Thoracic aorta (tissue), 2 donors: ENCODE measurements at places on chromosomes 1 and 21.

DNA sequence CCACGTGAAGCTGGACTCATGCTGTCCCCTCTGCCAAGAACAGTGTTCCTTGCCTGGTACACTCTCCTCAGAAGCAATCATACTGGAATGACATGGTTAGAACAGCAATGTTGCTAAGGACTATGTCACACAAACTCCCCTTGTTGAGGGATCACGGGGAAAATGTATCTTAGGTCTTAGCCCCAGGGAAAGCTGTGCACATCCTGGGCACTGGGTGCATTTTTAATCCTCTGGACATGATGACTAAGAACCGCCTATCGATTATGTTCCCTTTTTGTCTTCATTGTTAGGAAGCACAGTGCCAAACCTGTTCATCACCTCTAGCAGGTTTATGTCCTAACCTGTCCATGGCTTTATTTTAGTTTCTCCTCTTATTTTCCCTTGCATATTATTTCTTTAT, 115.1 kb downstream of the HIVEP3 start:
- DNase-seq = no peak

- no peak for DNase-seq
These were observed 2.2 kb upstream of the DDOST start for GRCh38 chr1:20663365-20663764.

- DNase-seq = no peak
These were observed 128.1 kb downstream of the IER5 start for GRCh38 chr1:181216591-181216994.

DNA sequence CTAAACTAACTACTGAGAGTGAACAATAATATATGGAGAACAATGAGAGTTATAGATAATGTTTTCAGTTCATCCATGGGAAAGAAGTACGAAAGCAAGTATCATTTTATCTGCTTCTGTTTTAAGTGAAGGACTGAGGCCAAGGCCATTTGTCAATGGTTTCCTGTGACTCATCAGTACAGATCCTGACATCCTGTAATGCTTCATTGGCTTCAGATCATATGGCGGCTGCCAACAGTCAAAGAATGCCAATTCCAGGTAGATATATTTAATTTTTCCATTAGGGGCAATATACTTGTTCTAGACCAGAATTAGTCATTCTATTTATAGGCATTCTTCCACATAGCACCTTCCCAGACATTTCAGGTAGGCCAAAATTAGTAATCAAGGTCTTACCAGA, 97.3 kb downstream of the USH2A start:
- no peak for DNase-seq

DNA sequence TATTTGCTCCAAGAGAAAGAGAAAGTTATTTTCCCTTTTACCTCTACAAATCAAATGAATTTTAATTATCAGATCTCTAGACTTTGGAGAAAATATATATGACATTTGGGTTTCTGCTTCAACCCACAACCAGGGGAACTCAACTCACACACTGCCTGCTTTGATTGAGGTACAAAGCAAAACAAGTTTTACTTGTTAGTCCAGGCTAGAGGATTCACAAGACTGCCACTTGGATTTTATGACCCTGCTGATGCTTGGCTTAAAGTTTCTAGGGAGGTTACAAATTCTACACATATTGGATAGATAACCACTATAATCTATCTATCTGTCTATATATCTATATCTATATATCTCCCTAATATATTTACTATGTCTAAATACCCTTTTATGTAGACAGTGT, 467.3 kb upstream of the RGS18 start:
- no peak for DNase-seq

DNA sequence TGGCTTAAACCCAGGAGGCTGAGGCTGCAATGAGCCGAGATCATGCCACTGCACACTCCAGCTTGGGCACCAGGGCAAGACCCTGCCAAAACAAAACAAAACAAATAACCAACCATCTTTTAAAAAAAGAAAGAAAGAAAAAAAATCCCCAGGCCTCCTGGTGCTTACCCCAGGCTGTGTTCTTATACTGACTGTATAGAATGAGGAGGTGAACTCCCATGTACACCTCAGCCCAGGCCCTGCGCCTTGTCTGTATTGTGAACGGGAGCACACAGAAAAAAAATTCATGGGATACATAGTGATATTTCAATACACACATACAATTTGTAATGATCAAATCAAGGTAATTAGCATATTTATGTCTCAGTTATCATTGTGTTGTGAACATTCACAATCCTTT, 14.1 kb downstream of the RPL5 start:
- DNase-seq = no peak

DNA sequence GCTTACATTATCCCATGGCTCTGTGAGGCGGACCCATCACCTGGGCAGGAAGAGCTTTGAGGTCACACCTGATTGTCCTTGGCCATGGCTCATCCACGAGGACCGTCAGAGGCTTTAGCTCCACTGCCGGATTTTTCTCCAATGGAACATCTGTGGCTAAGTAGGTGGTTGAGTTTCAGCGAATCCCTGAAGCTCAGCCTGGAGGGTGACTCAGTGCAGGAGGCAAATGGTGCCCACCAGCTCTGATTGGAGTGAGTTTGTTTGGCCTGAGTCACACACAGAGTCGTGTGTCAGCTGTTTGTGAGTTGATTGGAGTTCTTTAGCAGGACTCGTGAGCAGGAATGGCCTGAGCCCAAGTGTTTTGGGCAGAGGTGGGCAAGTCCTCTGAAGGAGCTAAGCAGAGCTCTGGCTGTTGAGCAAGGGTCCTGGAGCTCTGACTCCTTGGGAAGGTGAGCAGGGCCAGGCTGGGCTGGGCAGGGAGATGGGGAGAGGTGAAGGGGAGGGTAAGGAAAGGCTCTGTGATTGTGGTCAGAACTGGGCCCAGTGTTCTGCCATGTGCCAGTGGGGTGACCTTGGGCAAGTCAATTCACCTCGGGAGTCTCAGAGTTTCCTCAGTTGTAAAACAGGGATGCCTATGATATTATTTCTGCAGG, 2.0 kb downstream of the SLC6A17 start:
- DNase-seq = no peak

DNA sequence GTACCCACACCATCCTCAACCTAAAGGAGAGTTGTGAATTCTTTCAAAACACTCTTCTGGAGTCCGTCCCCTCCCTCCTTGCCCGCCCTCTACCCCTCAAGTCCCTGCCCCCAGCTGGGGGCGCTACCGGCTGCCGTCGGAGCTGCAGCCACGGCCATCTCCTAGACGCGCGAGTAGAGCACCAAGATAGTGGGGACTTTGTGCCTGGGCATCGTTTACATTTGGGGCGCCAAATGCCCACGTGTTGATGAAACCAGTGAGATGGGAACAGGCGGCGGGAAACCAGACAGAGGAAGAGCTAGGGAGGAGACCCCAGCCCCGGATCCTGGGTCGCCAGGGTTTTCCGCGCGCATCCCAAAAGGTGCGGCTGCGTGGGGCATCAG, 638 bp upstream of the OLIG2 start:
- DNase-seq = no peak
